ENCODE measurements at places on chromosomes 12 and 14. TPM values are rescaled to one million over a fixed set of nuclear protein-coding genes. Genes with fewer than 3 reads are reported as not detected.

DNA sequence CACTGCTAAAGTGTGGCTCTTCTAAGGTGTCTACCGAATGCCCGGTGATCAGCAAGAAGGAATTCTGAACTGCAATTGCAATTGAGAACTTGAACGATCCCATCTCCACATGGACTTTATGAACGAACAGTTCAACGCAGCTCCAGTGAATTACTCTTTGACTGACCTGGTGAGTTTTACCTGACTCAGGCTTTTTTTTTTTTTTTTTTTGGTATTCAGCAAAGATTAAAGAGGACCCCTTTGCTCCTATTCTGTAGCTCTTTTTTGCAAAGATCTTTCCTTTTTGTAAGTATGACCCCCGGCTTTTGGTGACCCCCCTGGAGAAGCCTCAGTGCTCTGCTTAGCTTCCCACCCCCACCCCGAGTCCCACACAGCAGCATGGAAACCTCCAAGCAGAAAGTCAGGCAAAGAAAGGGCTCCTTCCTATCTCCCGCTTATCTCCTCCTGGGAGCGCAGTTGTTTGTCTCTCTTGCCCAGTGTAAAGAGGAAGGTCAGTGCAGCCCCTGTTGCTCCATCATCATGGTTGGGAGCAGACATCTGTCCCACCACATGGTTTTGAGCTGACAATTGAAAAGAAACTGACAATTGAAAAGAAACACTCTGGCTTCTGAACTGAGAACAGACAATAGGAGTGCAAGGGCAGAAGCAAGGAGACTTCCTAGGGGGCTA lies 72.1 kb upstream of the DIO3 start:
- no peak for DNase-seq

DNA sequence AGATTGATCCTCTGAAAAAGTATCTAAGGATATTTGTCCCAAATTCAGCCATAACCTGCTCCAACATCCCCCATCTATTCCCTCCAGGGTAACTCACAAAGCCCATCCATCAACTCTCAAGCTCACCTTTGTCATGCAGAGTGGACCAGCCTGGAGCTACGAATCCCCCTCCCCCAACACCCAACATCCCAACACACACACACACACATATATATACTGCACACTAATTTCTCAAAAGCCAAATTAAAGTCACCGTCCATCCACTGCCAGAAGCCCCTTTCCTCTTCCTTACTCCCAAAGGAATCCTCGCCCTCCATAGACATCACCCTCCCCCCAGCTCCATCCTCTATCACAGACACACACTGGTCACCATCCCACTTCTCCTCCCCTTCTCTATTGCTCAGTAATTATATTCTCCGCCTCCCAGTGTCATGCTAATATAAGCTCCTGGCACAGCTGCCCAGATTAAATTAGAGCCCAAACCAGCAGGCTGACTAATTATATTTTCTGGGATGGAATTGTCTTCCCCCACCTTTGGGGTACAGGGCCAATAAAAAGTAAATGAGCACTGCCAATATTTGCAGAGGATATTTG lies 13.5 kb upstream of the TESPA1 start:
- DNase-seq, result no peak

DNA sequence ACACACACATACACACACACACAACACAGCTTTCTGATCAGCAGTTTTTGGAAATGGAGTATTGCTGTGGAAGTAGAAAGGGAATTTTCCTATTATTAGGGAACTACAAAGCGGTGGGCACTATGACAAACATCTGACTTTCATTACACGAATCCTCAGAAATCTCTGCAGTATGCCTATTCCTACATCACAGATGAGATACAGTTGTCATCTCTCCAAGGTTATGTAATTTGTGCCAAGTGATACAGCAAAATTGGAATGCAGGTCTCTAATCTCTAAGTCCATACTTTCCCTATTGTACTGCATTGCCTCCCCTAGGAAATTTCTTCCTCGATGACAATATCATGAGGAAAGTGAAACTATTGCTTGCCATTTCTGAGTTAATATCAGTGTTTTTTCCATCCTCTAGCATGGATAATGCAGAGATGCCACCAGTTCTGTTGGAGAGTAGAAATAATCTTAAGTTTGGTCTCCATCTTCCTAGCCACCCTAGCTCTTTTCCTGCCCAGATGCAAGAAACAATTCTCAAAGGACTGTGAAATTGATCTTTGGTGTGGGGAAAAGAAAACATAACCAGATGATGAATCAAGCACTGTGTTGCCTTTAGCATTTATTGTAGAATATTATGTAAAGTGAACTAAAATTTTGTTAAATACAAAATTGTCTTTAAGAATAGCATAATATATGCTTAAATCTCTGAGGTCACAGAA lies 94.7 kb downstream of the ERGIC2 start:
- DNase-seq, result no peak

DNA sequence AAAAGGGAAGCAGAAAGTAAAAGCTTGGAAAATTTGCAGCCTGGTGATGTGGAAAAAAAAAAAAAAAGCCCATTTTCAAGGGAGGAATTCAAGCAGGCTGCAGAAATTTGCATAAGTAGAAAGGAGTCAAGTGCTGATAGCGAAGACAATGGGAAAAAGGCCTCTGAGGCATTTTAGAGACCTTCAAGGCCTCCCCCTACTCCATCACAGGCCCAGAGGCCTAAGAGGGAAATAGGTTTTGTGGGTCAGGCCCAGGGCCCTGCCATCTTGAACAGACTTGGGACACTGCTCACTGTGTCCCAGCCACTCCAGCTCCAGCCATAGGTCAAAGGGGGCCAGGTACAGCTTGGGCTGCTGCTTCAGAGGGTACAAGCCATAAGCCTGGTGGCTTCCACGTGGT lies 13.8 kb upstream of the PRKD1 start:
- DNase-seq, result no peak

GRCh38 chr14:39107591-39107996 lies 4.6 kb upstream of the SEC23A start:
- no peak for DNase-seq

DNA sequence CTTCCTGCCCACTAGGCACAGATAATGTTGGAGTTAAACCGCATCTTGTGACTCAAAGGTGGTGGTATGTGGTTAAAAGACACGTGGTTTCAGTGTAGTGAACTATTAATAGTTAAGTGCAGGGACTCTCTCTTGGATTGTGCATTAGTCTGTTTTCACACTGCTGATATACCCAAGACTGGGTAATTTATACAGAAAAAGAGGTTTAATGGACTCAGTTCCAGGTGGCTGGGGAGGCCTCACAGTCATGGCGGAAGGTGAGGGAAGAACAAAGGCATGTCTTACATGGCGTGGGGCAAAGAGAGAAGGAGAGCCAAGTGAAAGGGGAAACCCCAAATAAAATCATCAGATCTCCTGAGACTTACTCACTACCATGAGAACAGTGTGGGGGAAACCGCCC lies 362.3 kb downstream of the GLT1D1 start:
- DNase-seq, result no peak

Gene SART3
- 71.0 TPM for total RNA-seq

Gene TTC6
- 6.0 TPM for total RNA-seq

Gene ARF3
- 30.8 TPM for total RNA-seq

Gene PLEK2
- total RNA-seq, result 33.8 TPM

Gene TMTC3
- 2.2 TPM for total RNA-seq

Gene SLC25A47
- total RNA-seq, result not detected

Gene APOF
- not detected for total RNA-seq

Gene KRT82
- not detected for total RNA-seq

Measured in transverse colon (tissue), 4 donors.